Retinal pigment epithelial cell (primary cell): ENCODE measurements at places on chromosomes 12 and 14.
A peak's percentile ranks its signal among the peaks of the same experiment; 100 is the strongest.

GRCh38 chr12:25324861-25325260, 74.1 kb upstream of the KRAS start:
- DNase-seq: no peak

- no peak for DNase-seq
These were observed 137.3 kb downstream of the C12orf75 start for GRCh38 chr12:105467710-105468366.

DNA sequence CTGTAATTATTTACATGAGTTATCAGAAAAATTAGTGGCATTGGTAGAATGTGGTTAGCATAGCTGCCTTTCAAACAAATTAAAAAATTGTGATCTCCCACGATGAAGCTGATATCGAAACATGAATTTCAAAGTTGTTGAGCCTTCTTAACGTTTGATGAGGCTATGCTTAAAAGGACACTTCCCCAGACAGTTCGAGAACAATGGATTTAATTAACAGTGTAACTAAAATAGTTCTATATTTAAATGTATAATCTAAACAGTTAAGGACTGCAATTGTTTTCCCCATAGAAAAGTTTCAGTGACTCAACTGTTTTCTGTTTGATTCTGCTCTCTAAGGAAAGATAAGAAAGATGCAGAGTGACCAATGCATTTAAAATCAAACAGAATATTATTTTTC, 1.6 kb downstream of the CLEC2B start:
- no peak for DNase-seq

- no peak for DNase-seq
These were observed 120.9 kb upstream of the BCL2L14 start for GRCh38 chr12:11949738-11950411.

- no peak for DNase-seq
These were observed 73.2 kb upstream of the SLC38A4 start for GRCh38 chr12:46898989-46899388.

DNA sequence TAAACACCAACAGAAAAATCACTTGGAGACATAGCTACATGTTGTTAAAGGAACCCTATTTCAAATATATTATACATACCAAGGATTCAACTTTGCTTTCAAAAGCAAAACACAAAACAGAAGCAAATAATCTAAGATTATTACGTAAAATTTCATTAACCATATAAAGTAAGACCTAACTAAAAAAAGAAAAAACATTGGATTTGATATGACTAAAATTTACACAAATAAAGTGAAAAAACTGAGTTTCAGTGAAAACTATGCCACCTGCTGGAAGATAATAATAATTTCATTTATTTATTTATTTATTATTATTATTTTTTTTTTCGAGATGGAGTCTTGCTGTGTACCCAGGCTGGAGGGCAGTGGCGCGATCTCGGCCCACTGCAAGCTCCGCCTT, 45.2 kb downstream of the WDHD1 start:
- DNase-seq: no peak

GRCh38 chr12:53657041-53657440, 18.8 kb downstream of the ATP5MC2 start:
- DNase-seq: no peak

DNA sequence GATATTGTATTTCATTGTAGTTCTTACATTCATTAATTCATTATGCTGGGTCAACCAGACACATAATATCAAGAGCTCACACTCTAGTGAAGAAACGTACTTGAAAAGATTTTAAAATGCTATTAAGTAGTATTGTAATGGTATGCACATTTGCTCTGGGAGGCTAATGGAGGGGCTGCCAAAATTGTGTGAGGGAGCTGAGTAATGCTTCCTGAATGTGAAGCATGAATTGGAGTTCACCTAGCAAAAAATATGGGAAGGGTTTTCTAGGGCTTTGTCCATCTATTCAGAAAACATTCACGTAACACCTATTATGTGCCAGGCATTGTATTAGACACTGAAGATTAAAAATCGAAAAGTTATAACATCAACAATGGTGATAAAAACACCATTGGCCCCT, 403.8 kb upstream of the PDE3A start:
- no peak for DNase-seq

GRCh38 chr14:77306416-77306815, 14.3 kb downstream of the POMT2 start:
- DNase-seq: no peak

GRCh38 chr12:128205145-128205544, 61.8 kb upstream of the TMEM132C start:
- no peak for DNase-seq

DNA sequence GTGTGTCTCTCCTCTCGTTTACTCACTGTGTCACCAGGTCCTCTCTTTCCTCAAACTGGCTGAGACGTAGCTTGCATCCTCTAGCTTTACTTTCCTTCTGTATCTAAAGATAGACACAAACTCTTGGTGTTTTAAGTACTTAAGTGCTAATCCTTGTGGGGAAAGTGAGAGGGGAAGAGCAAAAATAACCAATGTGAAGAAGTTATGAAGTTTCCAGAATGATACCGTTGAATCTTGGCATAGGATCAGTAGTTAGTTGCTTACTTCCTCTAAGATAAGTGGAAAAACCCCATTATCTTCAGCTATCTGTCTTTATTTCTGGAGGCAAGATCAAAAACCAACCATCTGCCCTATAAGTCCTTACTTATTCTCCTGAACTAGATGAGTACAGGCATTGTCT, 10.6 kb downstream of the FAR2 start:
- no peak for DNase-seq

DNA sequence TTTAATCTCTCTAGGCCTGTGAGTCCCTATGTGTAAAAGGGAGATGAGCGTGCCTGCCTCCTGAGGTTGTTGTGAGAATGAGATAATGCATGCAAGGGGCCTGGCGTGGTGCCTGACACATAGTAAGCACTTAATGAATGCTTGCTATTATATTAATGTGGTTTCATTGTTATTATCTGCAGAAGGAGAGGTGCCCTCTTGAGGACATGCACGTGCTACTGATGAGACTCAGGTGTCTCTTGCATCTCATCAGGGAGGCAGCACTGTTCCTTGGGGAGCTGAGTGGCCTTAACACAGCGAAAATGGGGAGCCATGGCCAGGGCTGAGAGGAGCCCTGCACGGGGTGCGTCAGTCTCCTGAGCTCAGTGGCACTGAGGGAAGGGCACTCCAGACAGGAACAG, 29.9 kb upstream of the BCDIN3D start:
- no peak for DNase-seq

- no peak for DNase-seq
These were observed 61.0 kb downstream of the TAOK3 start for GRCh38 chr12:118311666-118312065.

- DNase-seq: no peak
These were observed 50.3 kb downstream of the IFT81 start for GRCh38 chr12:110174373-110174996.

- peak; percentile 87 for DNase-seq
These were observed 210.6 kb downstream of the PHLDA1 start for GRCh38 chr12:75820848-75821578.

GRCh38 chr14:77917491-77918201, 117.7 kb downstream of the ADCK1 start:
- no peak for DNase-seq

GRCh38 chr12:128418944-128419343, 152.0 kb downstream of the TMEM132C start:
- DNase-seq: no peak
